NCI-H1092 (cell line): ENCODE measurements at places on chromosomes 7 and 10.

- DNase-seq, result no peak
Observed at GRCh38 chr7:137080516-137081203, 212.2 kb downstream of the CHRM2 start.

- DNase-seq, result no peak
Observed at GRCh38 chr10:28823501-28824075, 146.3 kb downstream of the BAMBI start.

- DNase-seq, result no peak
Observed at GRCh38 chr10:114990586-114990985, 52.6 kb downstream of the TRUB1 start.

DNA sequence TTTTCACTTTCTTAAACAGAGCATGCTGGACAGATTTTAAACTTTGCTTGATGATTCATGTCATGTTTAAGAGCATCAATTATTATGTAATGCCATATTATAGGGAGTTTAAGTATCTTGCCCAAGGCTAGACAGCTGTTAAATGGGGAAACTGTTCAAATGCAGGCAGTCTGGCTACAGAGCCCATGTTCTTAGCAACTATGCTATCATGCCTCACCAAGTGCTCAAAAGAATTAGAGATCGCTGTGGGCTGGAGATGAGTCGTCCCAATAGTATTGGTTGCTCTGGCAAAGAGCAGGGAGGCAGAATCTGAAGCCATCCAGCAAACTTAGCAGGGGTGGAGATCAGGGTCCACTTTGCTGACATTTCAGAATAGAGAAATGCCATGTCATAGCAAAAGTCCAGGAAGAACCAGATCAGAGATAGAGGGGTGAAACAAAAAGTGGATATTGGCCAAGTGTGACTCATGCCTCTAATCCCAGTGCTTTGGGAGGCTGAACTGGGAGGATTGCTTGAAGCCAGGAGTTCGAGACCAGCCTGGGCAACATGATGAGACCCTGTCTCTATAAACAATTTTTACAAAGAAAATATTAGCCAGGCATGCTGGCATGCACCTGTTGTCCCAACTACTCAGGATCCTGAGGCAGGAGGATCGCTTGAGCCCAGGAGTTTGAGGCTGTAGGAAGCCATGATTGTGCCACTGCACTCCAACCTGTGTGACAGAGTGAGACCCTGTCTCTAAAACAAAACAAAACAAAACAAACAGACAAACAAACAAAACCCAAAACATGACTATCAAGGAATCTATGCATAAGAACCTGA is 57.8 kb downstream of the BAMBI start:
- DNase-seq, result no peak

- no peak for DNase-seq
Observed at GRCh38 chr10:70966646-70967553, 78.5 kb upstream of the PCBD1 start.

- peak; percentile 41 for DNase-seq
Observed at GRCh38 chr10:78549140-78549935, 515.7 kb downstream of the RPS24 start.

DNA sequence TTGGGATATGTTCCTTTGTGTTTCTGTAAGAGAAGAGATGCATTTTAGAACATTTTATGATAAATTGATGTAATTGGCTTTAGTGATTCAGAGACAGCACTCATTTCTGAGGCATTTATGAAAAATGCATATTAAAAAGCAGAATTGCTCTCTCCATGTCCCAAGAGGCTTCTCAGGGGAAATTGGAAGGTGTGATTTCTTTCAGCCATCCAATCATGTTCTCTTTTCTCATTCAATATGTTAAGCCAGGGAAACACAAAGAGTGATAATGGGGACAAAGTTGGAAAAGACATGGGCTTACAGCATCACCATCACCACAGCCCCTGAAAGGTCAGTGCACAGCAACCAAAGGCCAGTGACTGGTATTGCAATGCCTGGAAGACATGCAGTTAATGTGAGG is 129.9 kb upstream of the COL1A2 start:
- DNase-seq, result no peak

GRCh38 chr7:51324206-51324898 is 7.7 kb upstream of the COBL start:
- DNase-seq, result no peak

GRCh38 chr10:29648114-29648982 is 13.6 kb upstream of the SVIL start:
- DNase-seq, result no peak

GRCh38 chr10:103457176-103457712 is 1.5 kb downstream of the CALHM1 start:
- DNase-seq, result no peak
